ENCODE measurements at places on chromosomes 1 and 21. TPM values are rescaled to one million over a fixed set of nuclear protein-coding genes. Genes with fewer than 3 reads are reported as not detected.

Gene DHRS3
- 21.6 TPM for total RNA-seq

Gene HPCAL4
- total RNA-seq, result not detected

Gene COL8A2
- 1.3 TPM for total RNA-seq

Gene ITGB3BP
- total RNA-seq, result 30.3 TPM

Gene DNAJC28
- 1.5 TPM for total RNA-seq

Gene CDA
- 4.2 TPM for total RNA-seq

Gene L1TD1
- 0.30 TPM for total RNA-seq

Gene LRRC40
- total RNA-seq, result 25.6 TPM

Gene ANGPTL3
- total RNA-seq, result not detected

Gene CELA2A
- not detected for total RNA-seq

Gene ANKRD13C
- 12.4 TPM for total RNA-seq

Gene CFHR4
- not detected for total RNA-seq

Gene UFC1
- total RNA-seq, result 62.0 TPM

Gene C1orf87
- total RNA-seq, result not detected

Gene RSPH1
- total RNA-seq, result not detected

Gene OR2M3
- not detected for total RNA-seq

Gene LRRC39
- 0.15 TPM for total RNA-seq

Gene TMCC2
- total RNA-seq, result 3.4 TPM

Gene TCHHL1
- total RNA-seq, result not detected
